ENCODE measurements at places on chromosomes 1 and 21. TPM values are rescaled to one million over a fixed set of nuclear protein-coding genes. Genes with fewer than 3 reads are reported as not detected.

Gene BRDT
- total RNA-seq: not detected

- DNase-seq: peak; percentile 49
Measured at GRCh38 chr1:94707321-94708298, 112.5 kb upstream of the SLC44A3 start.

DNA sequence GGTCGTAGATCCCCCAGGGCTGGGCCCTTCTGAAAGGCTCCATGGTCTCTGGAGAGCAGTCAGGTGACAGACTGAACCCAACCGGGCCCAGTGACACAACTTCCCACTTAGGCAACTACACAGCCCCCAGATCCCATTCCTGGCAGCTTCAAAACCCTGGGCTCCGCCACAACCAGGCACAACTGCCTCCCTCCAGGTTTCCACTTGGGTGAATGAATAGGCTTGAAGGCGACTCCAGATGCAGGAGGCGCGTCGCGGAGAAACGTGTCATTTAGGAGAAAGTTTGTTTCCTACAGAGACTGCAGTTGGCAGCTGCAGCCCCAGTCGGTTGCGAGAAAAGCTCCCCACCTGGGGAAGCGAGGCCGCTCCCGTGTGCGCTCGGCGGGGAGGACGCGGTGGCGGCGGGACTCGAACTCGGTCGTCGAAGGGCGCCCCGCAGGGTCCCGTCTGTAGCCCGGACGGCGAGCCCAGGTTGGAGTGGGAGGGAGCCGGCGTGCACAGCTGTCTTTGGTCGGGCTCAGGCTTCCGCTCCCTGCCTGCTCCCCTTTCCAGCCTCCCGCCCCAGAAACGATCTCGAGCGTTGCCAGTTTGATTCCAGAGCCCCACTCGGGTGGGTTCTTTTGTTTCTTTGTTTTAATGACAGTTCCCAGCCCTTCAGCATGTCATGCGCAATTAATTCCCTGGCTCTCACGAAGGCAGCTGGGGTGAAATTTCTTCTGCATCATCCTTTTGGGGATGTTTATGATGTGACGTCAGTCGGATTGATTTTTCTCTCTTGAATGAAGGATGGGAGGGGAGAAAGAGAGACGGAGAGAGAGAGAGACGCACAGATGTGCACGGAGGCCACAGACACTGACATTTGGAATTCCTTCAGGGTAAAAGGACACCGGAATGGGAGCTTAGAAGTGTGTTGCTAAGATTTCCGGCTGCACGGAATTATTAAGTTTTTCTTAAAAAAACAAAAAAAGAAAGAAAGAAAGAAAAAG lies 862 bp upstream of the SGIP1 start:
- no peak for DNase-seq

- DNase-seq: no peak
Measured at GRCh38 chr1:180614730-180615129, 17.1 kb upstream of the XPR1 start.

DNA sequence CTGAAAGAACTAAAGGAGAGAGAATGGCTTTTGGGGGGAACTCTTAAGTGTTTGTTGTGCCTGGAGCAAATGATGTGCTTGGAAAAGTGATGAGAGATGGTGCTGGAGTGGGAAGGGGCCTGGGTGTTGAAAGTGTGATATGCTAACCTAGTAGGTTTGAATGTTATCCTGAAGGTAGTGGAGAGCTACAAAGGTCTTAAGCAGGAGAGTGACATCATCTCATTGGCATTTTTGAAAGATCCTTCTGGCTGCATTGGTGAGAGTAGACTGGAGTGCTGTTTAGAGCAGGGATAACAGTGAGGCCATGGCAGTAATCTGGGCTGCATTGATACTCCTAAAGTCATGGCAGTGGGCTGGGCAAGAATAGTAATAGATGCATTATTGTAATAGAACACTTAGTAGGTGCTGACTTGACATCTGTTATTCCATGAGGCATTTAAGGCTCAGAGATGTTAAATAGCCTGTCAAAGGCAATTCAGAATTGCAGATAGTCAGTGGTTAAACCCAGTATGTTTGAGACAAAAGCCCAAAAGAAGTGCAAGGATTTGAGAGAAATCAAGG lies 44.5 kb downstream of the MDM4 start:
- no peak for DNase-seq

Gene COL6A2
- total RNA-seq: 1,004 TPM

Gene ALX3
- total RNA-seq: not detected

Gene EPS8L3
- total RNA-seq: 459 TPM

- DNase-seq: no peak
Measured at GRCh38 chr1:77016386-77016985, 149.2 kb downstream of the ST6GALNAC5 start.

Gene S100A9
- total RNA-seq: 19.1 TPM

DNA sequence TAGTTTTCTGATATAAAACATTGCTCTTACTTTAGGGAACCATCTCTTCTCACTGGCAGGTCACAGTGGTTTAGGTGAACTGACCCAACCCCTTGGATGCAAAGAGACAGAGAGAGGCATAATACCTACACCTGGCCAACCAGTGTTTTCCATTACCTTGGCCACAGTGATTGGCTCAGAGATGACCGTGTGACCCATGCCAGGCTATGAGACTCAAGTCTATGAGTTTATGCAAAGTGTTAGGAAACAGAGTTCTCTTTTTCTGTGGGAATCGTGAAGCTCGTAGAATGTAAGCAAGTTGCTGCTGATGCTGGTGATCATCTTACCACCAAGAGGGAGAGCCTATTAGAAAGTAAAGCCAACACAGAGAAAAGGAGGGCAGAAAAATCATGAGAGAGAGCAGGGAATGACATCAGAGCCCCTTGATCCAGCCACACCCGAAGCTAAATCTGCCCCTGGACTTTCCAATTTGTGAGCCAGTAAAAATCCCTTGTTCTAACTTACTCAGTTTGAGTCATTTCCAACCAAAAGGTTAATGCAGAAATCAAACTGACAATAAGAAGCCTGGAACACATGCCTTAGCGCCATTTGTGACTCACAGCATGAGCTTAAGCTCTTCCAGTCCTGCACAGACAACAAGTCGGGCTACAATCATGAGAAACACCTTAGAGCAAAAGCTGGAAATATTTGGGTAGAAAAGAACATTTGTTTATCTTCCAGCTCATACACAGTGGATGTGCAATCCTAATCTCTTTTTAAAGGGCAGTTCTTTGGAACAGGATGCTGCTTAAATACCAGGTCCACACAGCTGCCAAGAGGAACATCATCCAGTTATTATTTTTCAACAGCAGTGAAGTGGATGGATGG lies 81.3 kb upstream of the KAZN start:
- no peak for DNase-seq

Gene LINGO4
- 0.09 TPM for total RNA-seq

Gene CYP4Z1
- total RNA-seq: not detected

DNA sequence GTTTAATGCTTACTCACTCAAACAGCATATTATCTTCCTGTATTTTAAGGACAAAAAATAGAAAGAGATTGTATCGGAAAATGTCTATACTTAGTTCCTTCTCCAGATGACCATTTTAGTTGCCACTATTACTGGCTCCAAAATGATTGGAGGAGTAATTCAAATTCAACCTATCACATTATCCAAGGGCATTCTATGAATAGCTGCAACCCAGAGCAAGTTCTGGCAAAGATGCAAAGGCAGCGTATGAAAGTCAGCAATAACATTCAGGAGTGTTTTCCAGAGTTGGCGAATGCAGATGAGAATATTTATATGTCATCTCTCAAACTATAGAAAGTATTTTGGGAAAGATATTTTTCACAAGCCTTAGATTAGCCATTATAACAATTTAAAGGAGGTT lies 389.8 kb upstream of the ADGRL2 start:
- DNase-seq: no peak

GRCh38 chr1:203572134-203572625 lies 54.5 kb upstream of the ATP2B4 start:
- no peak for DNase-seq

- DNase-seq: no peak
Measured at GRCh38 chr21:28688381-28688780, 304.3 kb downstream of the LTN1 start.

Gene SRGAP2B
- 28.1 TPM for total RNA-seq

- no peak for DNase-seq
Measured at GRCh38 chr1:3898994-3899753, 898 bp downstream of the C1orf174 start.

Gene CD1B
- not detected for total RNA-seq

Gene TMPRSS15
- total RNA-seq: not detected

GRCh38 chr21:36732217-36732616 lies 33.3 kb downstream of the SIM2 start:
- DNase-seq: no peak

Data from mucosa of gallbladder (tissue), 1 donor.